ENCODE measurements at places on chromosomes 2 and 18.

DNA sequence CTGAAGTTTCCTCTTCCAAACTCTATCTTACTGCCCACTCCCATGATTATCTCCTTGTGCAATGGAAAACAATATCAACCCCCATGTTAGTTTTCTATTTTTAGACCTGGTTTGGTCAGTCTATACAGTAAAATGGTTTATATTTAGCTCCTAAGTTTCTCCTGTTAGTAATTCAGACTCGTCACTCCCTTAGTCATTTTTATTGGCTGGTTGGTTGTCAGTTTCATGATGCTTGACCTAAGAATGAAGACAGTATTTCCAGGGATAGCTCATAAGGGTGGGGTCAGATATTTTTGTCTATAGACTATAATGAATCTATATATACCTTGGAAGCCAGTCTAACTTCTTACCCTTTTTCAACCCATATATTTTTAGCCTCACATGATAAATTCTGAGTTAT, 61.4 kb upstream of the NEUROD1 start:
- no peak for DNase-seq

DNA sequence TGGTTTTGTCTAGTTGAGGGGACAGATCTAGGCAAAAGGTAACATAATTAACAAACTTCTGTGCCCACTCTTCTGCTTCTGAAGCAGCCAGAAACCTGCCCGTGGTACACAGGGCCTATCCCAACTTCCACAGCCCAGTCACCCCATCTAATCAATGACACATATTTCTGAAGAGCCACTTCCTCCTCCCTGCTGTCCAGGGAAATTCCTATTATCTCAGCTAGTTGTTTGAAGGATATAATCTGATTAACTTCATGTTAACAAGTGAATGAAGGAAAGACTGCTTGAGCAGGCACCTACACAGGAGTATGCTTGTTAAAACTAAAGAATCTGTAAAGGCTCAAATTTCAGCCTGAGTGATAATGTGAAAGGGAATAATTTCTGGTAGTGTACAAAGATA, 61.4 kb downstream of the CCDC148 start:
- no peak for DNase-seq

DNA sequence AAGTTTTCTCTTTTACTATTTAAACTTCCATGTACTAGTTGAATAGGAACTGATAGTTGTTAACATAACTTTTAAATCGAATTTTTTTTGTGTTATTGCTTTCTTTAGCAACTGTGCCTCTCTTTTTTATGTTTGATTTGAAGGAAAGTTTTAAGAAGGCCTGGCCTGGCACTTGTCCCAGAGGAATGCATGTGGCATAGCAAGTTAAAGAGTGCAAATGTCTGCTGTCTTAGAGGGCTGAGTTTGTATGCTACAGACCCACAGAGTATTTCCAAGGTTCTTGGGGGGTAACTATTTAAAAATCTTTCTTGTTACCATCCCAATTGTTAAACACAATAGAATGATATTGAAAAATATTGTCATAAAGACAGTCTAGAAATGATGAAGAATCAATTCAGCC, 47.0 kb downstream of the MTCL1 start:
- DNase-seq, result no peak

GRCh38 chr18:14976736-14977430, 228.9 kb downstream of the ANKRD30B start:
- DNase-seq, result no peak

GRCh38 chr2:60489289-60489688, 64.2 kb downstream of the BCL11A start:
- DNase-seq, result no peak

DNA sequence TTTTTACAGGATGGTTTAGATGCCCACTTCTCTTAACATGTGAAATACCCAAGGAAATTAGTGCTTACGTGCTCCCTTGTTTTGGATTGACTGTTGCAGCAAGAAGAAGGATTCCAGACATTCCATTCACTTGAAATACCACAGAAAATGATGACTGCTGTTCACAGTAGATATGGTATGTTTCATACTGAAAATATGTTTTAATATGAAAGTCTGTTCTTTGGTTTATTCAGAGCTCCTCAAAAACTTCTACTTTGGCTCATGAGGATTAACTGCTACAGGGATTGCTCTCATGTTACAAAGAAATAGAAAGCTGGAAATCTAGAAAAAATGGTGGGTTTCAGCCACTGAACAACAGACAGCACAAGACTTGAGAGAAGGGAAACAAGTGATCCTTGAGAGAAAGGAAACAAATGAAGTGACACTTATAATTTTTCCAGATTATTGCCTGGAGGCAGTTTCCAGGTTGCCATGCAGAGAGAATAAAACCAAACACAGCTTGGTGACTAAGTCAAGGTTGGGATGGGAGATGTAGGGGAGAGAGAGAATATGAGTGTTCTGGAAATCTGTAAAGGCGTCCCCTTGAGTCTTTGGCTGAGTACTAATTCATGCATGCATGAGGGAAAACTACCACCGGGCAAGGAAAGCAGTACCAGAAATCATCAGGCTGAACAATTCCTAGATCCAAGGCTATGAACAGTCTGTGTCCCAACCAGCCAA, 348.1 kb downstream of the CLIP4 start:
- DNase-seq, result no peak

- DNase-seq, result no peak
Measured at GRCh38 chr2:148796735-148797512, 78.1 kb upstream of the KIF5C start.

GRCh38 chr2:116200086-116200485, 1614.4 kb upstream of the DDX18 start:
- no peak for DNase-seq

GRCh38 chr2:109126501-109126860, 2.5 kb upstream of the SH3RF3 start:
- DNase-seq, result no peak
